ENCODE measurements at places on chromosomes 3 and 15.

DNA sequence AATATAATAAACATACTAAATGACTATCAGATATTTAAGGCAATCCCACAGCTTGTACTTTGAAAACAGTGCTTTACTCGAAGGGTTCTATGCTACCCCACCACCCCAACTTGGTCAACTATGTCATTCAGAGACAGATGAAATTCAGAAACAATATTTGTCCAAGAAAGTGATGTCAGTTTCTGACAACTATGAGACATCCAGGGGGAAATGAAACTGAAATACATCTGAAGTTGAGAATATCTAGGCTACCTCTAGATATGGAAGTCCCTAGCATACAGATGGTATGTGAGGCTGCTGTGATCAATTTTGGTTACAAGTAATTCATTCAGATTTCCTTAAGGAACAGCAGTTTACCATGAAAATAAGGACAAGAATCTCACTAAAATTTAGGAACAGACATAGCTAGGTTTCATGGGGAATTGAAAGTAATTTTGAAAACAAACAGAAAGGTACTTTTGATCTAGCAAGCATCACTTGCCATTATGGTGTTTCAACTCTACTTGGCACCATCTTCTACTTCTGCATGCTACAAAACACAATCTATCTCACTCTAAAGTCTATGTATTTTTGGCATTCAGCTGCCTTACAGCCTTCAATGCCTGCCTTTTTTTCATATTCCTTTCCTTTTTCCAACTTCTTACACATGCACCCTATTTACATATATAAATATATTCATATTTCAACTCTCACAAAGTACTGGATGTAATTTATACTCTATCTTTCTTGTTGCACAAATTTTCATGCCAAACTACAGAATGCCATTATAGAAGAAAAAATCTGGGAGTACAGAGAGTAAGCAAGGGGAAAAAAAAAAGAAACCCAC is 21.7 kb downstream of the ATG3 start:
- DNase-seq: no peak

GRCh38 chr15:28271697-28272260 is 50.2 kb downstream of the HERC2 start:
- no peak for DNase-seq

- no peak for DNase-seq
Observed at GRCh38 chr15:85688711-85689110, 106.0 kb downstream of the KLHL25 start.

DNA sequence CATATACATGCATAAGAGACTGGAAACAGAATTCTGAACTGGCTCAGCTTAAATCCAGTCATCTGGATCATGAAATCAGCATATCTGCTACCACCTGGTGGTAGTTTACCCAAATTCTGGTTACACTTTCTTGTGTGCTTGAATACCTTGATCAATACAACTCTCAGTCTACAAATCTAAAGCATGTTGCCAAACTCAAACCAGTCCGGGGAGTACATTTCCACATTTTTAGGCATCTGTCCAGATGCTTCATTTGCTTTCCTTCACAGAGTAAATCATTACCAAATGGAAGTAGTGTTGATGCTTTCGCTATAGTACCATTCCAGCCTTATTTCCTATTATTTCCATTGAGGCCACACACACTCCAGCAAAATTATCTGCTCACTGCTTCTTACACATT is 126.4 kb downstream of the P2RY1 start:
- no peak for DNase-seq

DNA sequence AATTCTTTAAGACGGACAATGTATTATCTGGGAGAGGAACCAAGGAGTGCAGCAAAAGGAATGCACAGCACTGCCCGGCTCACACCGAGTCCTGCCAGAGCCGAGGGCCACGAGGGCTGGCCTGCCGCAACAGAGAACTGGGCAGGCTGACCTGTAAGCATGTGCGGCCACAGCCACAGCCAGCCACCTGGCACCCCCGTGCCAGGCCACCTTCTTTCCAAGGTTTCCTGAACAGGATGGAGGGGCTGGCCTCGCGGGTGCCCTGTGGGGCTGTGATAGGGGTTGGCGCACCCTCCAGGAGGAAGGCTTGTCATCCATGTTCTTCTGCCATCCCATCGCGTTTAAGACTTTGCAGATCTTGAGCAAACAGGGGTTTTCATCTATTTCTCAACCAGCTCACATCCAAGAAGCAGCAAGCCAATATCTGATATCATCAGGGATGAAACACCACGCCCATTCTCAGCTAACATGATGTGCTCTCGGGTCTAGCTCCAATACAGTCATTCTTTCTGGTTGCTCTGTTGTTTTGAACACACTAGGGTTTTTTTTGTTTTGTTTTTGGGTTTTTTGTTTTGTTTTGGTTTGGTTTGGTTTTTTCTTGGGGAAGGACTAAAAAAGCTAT is 10.2 kb downstream of the CA12 start:
- no peak for DNase-seq

- DNase-seq: no peak
Observed at GRCh38 chr3:42511736-42512135, 9.3 kb downstream of the VIPR1 start.

- peak; percentile 70 for DNase-seq
Observed at GRCh38 chr15:78000091-78000926, 77.2 kb downstream of the TBC1D2B start.

GRCh38 chr15:60782316-60782715 is 303.4 kb upstream of the ICE2 start:
- no peak for DNase-seq

DNA sequence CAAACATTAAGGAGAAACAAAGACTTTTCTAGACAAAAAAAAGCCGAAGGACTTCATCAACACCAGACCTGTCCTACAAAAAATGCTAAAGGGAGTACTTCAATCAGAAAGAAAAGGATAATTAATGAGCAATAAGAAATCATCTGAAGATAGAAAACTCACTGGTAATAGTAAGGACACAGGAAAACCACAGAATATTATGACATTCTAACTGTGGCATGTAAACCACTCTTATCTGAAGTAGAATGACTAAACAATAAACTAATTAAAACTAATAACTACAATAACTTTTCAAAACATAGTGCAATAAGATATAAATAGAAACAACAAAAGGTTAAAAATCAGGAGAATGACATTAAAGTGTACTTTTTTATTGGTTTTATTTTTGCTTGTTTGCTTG is 584.5 kb upstream of the CCDC54 start:
- DNase-seq: no peak

GRCh38 chr15:79816571-79816970 is 80.2 kb downstream of the MTHFS start:
- DNase-seq: no peak

GRCh38 chr3:112111785-112112402 is 21.2 kb downstream of the GCSAM start:
- DNase-seq: peak; percentile 15

DNA sequence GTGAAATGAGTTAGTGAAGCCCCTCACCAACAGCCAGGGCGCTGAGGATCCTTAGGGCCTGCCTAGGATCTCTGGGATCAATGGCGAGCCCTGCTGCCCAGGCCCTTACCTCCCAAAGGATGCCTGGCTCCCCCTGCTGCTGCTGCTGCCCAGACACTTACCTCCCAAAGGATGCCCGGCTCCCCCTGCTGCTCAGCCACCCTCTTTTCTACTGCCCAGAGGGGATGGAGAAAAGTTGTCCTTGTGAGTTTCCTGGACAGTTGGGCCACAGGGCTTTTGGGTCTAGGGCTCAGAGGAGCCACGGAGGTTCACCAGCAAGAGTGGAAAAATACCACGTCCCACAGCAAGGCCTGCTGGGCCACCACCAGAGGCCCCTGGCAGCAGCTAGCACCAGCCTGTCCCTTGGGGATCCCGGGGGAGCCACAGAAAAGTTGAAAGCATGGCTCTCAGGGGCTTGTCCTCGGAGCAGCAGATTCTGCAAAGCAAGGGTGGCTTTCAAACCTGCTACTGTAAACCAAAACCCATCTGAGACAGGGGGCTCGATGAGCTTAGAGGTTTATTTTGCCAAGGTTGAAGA is 59.4 kb downstream of the SLC6A6 start:
- no peak for DNase-seq
